ENCODE measurements at places on chromosomes 11 and 22.

- DNase-seq: no peak
Measured at GRCh38 chr11:114049050-114049449, 10.5 kb upstream of the ZBTB16 start.

- DNase-seq: no peak
Measured at GRCh38 chr11:11884774-11885481, 43.2 kb downstream of the USP47 start.

- no peak for DNase-seq
Measured at GRCh38 chr11:68880851-68881250, 22.8 kb downstream of the MRPL21 start.

GRCh38 chr11:1235306-1235900 is 12.5 kb downstream of the MUC5B start:
- no peak for DNase-seq

DNA sequence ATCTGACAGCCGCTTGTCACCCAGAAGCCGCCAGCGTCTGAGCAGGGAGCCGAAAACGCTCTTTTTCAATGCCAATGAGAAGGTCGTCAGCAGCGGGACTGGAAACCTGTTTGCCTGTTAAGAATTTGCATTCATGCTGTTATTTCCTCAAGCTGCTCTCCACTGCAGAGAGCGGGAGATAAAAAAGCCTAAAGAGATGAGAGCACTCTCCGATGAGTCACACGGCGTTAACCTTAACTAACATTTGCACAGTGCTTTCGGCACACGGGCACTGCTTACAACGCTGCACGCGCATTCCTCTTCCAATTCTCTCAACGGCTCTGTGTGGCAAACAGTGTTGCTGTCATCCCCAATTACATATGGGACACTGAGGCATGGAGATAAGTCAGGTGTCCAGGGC is 40.0 kb upstream of the RTL6 start:
- no peak for DNase-seq

- DNase-seq: no peak
Measured at GRCh38 chr11:33410086-33410765, 153.0 kb downstream of the HIPK3 start.

DNA sequence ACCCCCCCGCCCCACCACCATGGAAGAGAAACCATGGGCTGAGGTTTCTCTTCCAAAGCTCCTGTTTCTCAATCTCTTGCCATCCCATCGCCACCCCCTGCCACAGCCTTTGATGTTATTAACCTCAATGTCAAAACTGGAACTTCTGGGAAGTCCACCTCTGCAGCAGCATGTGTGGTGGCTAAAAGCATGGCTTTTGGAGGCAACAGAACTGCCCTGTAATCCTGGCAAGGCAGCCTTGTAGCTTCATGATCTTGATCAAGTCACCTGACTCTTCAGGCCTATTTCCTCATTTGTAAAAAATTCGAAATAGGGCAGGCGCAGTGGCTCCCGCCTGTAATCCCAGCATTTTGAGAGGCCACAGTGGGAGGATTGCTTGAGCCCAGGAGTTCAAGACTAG is 3.5 kb upstream of the COX8A start:
- DNase-seq: no peak

DNA sequence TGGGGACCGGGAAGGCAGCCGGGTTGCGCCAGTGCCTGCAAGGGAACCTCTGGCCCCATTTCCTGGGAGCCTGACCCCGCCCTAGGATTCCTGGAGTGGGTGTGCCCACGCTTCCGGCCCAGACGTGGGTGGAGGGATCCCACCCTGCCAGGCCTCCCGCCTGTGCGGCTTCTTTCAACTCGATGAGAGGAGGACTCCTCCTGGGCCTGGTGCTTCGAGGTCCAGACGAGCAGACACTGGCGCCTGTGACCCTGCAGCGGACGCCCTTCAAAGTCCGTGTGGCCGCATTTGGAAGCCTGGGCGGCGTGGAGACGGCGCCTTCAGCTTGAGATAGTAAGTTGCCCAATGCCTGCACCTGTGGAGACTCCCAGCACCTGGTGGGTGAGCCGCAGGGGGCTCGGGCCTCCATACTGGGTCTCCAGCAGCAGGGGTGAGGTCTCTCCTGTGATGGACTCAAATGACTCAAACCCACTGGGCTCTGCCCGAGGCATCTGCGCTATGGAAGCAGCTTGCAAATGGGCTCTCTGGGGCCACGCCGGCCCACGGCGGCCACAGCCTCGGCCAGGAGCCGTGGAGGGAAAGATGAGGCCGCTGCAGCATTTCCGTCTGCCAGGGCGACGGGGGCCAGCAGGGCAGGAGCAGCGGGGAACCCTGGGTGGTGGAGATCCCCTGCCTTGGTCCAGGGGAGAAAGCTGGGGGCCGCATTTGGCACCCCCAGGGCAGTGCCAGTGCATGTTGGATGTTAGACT is 64.3 kb upstream of the PPARA start:
- no peak for DNase-seq

DNA sequence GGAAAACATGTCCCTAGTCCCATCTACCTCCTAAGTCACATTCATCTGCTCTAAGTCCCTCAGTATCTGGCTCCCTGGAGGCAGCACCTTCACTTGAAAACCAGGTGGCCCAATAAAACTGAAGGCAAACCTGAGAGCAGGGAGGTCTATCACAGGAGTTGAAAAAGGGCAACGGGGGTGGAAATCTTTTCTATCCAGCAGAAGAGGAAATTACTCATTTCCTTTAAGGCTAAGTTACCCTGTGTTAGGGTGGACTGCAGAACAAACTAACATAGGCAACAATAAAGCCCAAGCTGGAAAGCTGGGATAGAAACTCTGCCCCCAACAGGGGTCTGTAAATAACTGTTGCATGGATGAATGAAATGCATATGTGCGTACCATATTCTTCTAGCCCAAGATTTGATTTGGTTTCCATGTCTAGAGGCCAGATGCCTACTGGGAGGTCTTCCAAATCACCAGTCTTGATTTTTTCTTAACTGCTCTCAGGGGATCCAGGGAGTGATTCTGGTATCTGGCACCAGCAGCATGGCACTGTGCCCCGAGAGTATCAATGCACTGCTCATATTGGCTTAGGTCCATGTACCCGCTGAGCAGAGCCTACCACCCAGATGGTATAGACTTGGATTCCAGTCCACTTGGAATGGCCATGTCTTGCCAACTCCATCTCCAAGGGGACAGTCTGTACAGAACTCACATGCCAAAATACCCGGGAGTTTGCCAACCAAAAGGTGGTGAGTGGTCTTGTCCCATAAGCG is 350.0 kb upstream of the NCAM1 start:
- no peak for DNase-seq

DNA sequence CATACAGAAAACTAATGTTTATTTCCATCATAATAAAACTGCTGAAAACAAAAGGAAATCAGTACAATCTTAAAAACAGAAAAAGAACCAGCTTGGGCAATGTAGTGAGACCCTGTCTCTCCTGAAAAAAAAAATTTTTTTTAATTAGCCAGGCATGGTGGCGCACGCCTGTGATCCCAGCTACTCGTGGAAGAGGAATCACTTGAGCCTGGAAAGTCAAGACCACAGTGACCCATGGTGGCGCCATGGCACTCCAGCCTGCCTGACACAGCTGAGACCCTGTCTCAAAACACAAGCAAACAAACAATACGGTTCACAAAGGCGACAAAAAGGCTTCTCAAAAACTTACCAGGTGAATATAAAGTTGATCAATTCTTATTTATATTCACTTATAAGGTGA is 289.7 kb downstream of the BRD1 start:
- DNase-seq: no peak

DNA sequence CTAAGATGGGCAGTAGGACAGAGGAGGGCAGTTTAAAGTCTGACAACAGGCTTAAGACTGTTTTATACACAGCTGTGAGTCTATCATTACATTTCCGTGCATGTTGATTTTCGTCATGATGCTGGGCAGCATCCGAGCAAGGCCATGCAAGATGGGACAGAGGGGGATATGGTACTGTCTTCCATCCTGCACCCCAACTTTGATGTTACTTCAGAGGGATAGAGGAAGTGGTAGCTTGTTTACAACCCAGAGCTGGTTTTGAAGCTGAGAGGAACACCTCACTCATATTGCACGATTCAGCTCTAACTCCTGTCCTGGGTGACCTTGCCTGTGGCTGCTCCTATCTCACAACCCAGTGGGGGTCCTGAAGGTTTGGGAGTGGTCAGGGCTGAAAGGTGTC is 3.0 kb upstream of the SORL1 start:
- DNase-seq: no peak

- DNase-seq: no peak
Measured at GRCh38 chr11:112793416-112793815, 167.8 kb upstream of the NCAM1 start.

GRCh38 chr11:120554766-120555432 is 43.4 kb downstream of the GRIK4 start:
- no peak for DNase-seq

- no peak for DNase-seq
Measured at GRCh38 chr11:75563501-75563977, 1.5 kb downstream of the SERPINH1 start.

- no peak for DNase-seq
Measured at GRCh38 chr11:120703358-120704152, 192.0 kb downstream of the GRIK4 start.

GRCh38 chr11:6323291-6323905 is 3.1 kb upstream of the CAVIN3 start:
- DNase-seq: no peak

DNA sequence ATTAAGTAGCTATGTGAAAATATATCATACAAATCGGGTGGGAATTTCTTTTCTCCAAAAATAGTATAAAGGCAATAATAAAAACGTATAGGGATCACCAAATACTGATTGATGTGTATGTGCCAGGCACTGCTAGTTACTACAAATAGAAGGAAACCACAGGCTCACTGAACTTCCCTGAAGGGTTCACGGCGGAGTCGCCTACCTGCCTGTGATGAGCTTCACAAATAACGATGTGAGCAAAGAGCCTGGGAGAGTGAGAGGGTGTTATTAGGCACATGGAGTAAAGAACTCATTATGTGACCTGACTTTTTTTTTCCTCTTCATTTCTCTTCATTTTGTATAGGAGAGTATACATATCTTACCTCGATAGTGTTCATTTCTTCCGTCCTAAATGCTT is 36.0 kb upstream of the L3MBTL2 start:
- DNase-seq: no peak

GRCh38 chr11:117876059-117876340 is 458 bp downstream of the FXYD6 start:
- DNase-seq: no peak

GRCh38 chr11:14345668-14346067 is 13.3 kb downstream of the RRAS2 start:
- no peak for DNase-seq

- DNase-seq: no peak
Measured at GRCh38 chr11:32121012-32121411, 30.1 kb downstream of the RCN1 start.

GRCh38 chr11:19910931-19911330 is 198.3 kb downstream of the NAV2 start:
- DNase-seq: no peak

GRCh38 chr11:129508163-129508562 is 132.5 kb downstream of the BARX2 start:
- no peak for DNase-seq

DNA sequence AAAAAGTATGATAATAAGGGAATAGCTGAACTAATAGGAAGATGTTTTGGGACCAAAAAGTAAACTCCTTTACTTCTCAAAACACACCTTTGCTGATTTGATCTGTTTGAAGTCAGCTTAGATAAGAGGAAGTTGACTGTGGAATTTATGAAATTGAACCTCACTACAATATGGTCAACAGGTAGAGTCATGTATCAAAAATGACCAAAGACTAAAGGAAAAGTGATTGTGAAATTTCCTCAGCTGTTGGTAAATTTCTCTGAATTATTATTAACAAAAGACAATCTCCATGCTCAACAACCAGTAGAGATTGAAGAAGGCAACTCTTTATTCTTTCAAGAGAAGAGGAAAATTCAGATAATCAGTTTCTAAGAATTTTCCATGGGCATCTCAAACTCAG is 826.5 kb downstream of the KCNA4 start:
- DNase-seq: no peak

DNA sequence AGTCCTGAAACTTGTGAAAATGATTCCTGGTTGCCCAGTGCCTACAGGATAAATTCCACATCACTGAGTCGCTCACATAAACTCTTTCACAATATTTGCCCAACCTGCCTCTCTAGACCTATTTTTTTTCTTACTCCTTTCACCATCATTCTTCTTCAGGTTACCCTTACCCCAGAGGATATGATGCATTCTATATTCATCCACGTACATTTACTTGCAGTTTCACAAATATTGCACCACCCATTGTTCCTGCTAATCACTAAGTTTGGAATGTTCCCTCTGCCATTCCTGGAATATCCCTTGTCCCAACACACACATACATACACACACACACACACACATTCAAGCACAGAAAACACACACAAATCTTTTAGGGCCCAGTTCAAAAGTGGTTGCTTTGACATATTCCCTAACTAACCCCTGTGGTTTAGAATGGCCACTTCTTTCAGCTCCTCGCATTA is 379.5 kb downstream of the ETS1 start:
- no peak for DNase-seq

DNA sequence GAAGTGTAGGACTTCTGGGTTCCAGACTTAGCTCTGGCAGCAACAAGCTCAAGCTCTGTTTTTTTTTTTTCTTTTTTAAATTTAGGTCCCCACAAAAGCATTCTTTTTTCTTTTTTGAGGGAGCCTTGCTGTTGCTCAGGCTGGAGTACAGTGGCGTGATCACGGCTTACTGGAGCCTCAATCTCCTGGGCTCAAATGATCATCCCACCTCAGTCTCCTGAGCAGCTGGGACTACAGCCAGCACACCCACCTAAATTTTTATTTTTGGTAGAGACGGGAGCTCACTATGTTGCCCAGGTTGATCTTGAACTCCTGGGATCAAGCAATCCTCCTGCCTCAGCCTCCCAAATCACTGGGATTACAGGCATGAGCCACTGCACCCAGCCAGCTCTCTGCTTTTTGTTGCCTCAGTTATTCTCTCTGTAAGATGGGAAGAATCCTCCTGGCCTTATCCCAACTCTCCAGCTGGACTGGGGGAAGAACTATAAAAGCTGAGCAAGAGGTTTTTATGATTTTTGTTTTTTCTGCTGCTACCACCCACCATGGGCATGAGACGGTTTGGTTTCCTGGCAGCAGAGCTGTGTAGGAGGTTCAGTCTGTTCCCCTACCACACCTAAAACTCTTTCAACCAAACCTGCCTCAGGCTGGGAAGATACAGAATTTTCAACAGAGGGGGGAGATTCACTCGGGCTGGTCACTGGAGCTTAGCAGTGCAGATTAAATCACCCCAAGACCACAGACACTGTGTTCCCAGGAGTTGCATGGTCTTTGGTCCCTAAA is 11.6 kb upstream of the MTFP1 start:
- DNase-seq: no peak

- DNase-seq: no peak
Measured at GRCh38 chr22:45067731-45068130, 57.9 kb upstream of the PHF21B start.

DNA sequence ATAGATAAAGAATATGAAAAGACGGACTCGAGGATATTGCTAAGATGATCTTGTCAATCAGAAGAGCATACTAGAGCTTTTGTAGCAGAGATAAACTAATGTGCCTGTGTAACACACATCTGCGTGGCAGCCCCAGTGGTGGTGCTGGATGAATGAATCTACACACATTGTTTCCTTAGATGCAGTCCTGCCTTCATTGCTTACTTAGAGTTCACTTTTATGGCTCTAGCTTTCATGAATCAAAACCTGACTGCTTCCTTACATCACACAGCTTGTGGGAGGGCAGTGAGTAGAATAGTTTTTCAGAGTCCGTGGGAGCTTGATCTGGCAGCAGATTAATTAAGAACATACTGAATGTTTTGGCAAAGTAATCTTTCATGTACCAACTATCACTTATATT is 83.7 kb downstream of the EXT2 start:
- no peak for DNase-seq

GRCh38 chr11:19553683-19554333 is 158.8 kb upstream of the NAV2 start:
- peak; percentile 84 for DNase-seq

- no peak for DNase-seq
Measured at GRCh38 chr22:42080287-42080686, 787 bp downstream of the SMDT1 start.

Measured in stimulated activated CD4-positive, alpha-beta T cell treated with anti-CD3 and anti-CD28 coated beads, Interleukin-4, amount 100 ng/mL, for 48 hours (primary cell).